ENCODE measurements at places on chromosomes 6 and 20. TPM values are rescaled to one million over a fixed set of nuclear protein-coding genes. Genes with fewer than 3 reads are reported as not detected.

- no peak for DNase-seq
Measured at GRCh38 chr6:37058084-37058586, 52.7 kb downstream of the FGD2 start.

TXLNB gene
- 0.22 TPM for total RNA-seq

RSPO3 gene
- not detected for total RNA-seq

- DNase-seq, result no peak
Measured at GRCh38 chr6:61857541-61857940, 428.5 kb downstream of the KHDRBS2 start.

EYS gene
- total RNA-seq, result not detected

GRCh38 chr20:57794036-57794435 lies 84.2 kb upstream of the PMEPA1 start:
- DNase-seq, result no peak

GRCh38 chr6:129489215-129489765 lies 220.7 kb downstream of the ARHGAP18 start:
- DNase-seq, result no peak

DNA sequence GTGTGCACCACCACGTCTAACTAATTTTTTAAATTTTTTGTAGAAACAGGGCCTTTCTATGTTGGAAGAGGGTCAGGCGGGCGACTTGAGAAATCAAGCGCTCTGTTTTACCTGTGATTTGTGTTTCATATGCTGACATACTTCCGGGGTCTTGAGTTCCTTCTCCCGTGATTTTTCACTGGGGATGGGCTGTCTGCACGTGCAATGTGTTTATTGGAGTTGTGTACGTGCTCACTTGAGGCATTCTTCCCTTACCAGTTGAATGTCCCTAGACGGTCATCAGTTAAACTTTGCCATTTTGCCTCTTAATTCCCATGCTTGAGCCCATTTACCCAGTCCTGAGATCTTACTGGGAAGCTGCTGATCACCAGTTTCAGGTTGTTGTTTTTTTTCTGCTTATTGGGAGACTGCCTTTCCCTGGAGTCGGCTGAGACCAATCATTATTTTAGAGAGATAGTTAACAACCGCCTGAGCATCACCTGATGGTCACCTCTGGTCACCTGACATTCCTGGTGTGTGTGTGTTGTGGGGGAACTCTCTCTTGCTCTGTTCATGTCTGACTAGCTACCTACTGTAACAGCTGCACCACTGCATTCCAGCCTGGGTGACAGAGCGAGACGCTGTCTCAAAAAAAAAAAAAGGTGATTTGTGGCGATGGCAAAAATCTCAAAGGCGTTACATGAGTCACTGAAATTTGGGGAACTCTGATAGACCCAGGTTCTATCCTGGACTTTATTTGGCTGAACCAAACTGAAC lies 34.8 kb upstream of the NCOA3 start:
- no peak for DNase-seq

EEF1A2 gene
- total RNA-seq, result 8.3 TPM

BMP2 gene
- not detected for total RNA-seq

- DNase-seq, result peak; percentile 16
Measured at GRCh38 chr20:58889798-58890517, 37.4 kb downstream of the GNAS start.

DNA sequence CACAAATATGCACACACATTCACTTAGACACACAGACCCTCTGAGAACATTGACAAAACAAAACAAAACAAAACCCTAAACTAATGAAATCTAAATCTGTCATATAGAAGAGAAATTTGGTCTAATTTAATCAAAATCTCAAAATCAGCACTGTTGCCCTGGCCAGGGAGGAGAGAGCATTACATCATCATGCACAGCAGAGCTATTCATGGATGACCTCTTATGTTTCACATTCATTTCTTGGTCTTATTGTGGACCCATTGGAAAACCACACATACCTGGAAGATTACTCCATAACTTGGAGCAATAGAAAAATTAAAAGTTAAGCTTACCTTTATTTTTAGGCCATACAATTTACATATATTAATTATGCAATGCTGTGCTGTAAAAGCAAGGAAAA lies 1223.6 kb upstream of the GJE1 start:
- no peak for DNase-seq

ARG1 gene
- total RNA-seq, result not detected

DNA sequence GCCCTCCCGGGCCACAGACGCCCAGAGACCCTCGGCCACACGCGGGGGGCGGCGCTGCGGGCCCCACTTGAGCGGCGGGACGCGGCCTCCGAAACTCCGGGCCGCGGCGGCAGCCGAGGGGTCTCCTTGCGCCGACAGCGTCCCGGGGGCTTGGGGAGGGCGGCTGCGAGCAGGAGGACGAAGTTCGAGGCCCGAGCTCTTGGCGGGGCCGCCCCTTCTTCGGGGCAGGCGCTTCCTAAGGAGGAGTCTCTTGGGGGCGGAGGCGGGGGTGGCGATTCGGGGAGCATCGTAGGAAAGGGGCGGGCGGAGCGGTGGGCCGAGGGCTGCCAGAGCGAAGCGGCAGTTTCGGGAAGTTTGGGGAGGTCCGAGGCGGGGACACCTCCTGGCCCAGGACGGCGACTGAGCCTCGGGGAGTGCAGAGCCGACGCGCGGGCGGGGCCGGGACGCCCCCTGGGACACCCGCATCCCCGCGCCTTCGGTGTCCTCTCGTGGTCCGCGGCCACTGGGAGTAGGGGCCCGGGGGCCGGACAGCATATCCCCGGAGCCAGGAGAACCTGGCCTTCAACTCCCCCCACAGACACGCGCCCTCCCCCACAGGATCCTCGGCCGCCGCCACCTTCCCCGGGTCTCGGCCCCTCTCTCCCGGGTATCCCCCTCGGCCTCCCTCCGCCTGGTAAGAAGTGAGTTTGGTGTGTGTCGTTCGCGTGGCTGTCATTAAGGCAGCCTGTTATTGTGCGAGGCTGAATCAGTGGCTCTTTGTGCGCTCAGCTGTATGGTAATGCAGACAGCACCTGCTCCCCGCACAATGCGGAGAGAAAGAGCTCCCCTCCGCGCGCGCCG lies 613 bp upstream of the DLL1 start:
- peak; percentile 59 for DNase-seq

GRCh38 chr6:41655646-41656001 lies 17.4 kb downstream of the MDFI start:
- no peak for DNase-seq

- no peak for DNase-seq
Measured at GRCh38 chr6:57013521-57013926, 33.0 kb upstream of the KIAA1586 start.
